Gastroesophageal sphincter (tissue), 4 donors: ENCODE measurements at places on chromosomes 16 and 17. TPM values are rescaled to one million over a fixed set of nuclear protein-coding genes. Genes with fewer than 3 reads are reported as not detected.
A peak's percentile ranks its signal among the peaks of the same experiment; 100 is the strongest.

DNA sequence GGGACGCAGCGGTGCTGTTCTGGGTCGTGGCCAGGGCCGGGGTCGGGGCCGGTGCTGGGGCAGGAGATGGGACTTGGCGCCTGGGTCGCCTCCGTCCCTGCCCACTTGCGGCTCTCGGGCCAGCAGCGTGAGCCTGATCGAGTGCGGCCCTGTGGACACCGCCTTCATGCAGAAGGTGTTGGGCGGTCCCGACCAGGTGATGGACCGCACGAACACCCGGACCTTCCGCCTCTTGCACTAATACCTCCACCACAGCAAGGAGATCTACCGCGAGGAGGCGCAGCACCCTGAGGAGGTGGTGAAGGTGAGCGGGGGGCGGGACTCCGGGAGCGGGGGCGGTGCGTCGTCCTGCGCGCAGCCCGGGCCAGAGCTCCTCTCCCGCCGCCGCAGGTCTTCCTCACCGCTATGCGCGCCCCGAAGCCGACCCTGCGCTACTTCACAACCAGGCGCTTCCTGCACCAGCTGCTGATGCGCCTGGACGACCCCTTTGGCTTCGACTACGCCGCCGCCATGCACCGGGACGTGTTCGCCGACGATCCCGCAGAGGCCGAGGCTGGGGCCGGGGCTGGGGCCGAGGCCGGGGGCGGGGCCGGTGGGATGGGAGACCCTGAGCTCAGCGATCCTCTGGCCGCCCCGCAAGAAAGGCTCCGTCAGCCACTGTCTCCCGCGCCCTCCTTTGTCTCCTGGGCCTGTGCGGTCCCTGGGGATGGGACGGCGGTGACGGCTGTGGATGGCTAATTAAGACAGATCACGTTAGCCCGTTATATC, 4.5 kb upstream of the HSD17B1 start:
- peak; percentile 54 for ATAC-seq
- no peak overlapping the region for H3K27ac ChIP-seq
- no peaks in the 10 kb centered on the region for H3K27me3 ChIP-seq
- H3K4me1 ChIP-seq = peaks cover 8% of the 10 kb centered on the region
- no peaks in the 10 kb centered on the region for H3K36me3 ChIP-seq
- no peak overlapping the region for H3K4me3 ChIP-seq

DNA sequence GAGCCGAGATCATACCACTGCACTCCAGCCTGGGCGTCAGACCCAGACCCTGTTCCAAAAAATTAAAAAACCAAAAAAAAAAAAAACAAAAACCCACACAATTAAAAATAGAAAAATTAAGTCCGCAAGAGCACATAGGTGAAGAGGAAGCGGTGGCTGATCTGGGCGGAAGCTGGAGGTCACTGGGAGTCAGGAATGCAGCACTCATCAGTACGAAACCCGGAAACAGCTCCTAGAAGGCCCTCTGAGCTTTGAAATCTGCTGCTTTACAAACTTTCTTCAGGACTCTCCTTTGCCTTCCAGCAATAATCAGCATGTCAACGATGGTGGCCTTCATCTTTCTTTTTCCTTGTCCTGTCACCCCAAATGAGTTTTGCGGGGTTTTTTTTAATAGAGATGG, 29.5 kb downstream of the TRAP1 start:
- no peak overlapping the region for H3K27ac ChIP-seq
- no peak for ATAC-seq
- H3K4me3 ChIP-seq = no peak overlapping the region

DNA sequence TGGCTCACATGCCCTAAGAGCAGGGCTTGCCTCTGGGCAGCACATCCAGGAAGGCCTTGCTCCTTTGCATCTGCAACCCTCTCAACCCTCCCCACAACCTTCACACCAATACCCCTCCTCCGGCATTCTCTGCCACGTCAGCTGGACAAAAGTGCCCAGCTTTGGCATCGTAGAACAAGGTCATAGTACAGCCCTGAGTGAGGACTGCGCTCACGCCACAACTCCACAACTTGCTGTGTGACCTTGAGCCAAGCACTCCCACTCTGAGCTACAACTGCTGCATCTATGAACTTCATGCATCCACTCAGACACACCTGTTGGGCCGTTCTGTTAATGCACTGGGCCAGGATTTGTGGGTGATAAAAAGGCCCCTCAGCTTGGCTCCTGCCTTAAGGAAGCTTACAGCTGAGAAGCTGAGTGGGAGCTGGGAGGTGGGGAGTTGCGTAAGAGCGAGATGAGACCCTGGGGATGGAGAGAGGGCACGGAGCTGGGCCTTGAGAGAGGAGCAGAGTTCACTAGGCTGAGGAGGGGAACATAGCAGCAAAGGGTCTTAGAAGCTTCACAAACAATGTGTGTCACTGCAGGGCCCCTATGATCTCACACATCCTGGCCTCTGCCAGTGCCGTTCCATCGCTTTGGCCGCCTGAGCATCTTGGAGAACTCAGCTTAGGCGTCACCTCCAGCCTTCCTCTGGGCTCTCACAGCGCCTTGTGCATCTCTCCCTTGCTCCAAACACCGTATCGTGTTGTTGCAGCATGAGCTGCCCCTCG, 8.6 kb upstream of the MRC2 start:
- no peaks in the 10 kb centered on the region for H3K27me3 ChIP-seq
- no peaks in the 10 kb centered on the region for H3K4me1 ChIP-seq
- no peak overlapping the region for H3K27ac ChIP-seq
- no peak overlapping the region for H3K4me3 ChIP-seq

DNA sequence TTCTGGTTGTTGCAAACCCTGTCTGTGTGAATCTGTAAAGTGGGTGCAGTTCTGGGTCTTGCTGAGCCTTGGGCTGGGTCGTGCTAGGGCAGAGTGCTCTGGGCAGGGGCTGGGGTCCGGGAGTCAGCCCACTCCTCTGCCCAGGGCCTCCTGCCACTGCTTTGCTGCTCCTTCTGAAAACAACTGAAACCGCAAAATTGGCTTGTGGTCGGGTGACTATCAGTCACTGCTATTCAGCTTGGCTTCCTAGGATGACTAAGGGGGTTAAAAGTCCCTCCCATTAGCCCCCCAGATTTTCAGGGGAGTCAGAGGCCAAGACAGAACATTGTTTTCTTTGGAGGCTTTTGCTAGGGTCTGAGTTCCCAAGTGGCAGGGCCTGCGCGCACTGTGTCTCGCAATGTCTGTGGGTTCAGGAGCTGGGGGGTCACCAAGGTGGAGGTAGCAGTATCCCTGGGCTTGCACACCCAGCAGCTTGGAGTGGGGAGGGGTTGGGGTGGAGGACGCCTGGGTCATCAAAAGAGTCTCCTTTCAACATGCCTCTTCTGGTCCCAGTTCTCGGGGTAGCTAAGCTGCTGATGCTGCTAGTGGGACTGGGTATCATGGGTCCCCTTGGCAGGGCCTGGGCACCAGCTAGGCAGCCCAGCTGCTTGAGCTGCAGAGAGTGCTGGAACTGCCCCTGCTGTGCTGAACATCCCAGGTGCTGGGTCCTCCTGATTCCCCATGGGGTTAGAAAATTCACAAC, 13.5 kb upstream of the TBX21 start:
- H3K36me3 ChIP-seq = no peaks in the 10 kb centered on the region
- H3K27ac ChIP-seq = no peak overlapping the region
- H3K27me3 ChIP-seq = peaks cover 89% of the 10 kb centered on the region
- ATAC-seq = no peak
- peaks cover 8% of the 10 kb centered on the region for H3K4me1 ChIP-seq

DNA sequence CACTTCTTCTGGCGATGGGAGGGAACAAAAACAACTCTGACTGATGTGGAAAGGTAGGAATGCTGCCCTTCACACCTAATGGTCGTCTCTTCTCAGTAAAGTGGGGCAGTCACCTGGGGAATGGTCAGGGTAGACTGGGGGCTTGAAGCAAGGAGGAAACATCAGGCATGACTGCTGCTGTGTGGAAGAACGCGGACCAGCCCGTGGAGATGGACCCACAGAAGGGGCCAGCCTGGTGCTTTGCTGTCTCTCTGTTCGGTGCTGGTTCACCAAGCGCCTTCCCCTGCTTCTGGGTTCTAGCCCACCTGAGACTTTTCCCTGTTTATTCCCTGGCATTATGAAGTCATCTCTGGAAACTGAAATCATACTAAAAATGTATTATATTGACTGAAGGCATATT, 96.2 kb upstream of the DNAH17 start:
- no peak overlapping the region for H3K27ac ChIP-seq
- ATAC-seq = no peak
- no peaks in the 10 kb centered on the region for H3K4me1 ChIP-seq
- H3K36me3 ChIP-seq = no peaks in the 10 kb centered on the region

- H3K27me3 ChIP-seq = no peaks in the 10 kb centered on the region
- no peak overlapping the region for H3K4me3 ChIP-seq
- H3K4me1 ChIP-seq = no peaks in the 10 kb centered on the region
- no peak for ATAC-seq
Observed at GRCh38 chr16:53446090-53446489, 11.8 kb downstream of the RBL2 start.

GRCh38 chr17:63041722-63042121, 75.7 kb downstream of the TANC2 start:
- H3K27me3 ChIP-seq = no peaks in the 10 kb centered on the region
- no peak for ATAC-seq
- no peaks in the 10 kb centered on the region for H3K36me3 ChIP-seq
- H3K27ac ChIP-seq = no peak overlapping the region
- peaks cover 21% of the 10 kb centered on the region for H3K4me1 ChIP-seq

DNA sequence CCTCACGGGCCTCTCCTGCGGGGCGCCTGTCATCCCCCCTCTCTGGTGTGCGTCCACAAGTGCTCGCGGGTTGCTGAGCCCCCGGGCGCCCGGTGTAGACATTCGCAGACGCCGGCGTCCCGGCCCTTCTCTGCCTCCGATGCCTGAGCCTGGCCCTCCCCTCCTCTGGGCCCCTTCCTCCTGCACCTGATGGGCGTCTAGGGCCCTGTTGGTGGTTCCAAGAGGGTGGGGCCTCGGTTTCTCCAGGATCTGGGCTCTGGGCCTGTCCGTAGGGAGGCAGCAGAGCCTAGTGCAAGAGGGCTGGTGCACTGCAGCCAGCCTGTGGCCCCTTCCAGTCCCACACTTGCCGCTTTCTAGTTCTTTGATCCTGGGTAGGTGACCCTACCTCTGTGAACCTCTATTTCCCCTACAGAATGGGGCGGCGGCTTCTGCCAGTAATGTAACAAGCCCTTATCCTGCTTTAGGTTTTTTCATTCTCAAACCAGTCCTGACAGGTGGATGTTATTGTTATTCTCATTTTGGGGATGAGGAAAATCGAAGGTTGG, 623 bp downstream of the E4F1 start:
- H3K36me3 ChIP-seq = peaks cover 27% of the 10 kb centered on the region
- no peaks in the 10 kb centered on the region for H3K4me1 ChIP-seq
- no peaks in the 10 kb centered on the region for H3K27me3 ChIP-seq
- ATAC-seq = peak; percentile 26
- H3K4me3 ChIP-seq = peak overlapping the region; percentile 97
- H3K27ac ChIP-seq = peak overlapping the region; percentile 90

DNA sequence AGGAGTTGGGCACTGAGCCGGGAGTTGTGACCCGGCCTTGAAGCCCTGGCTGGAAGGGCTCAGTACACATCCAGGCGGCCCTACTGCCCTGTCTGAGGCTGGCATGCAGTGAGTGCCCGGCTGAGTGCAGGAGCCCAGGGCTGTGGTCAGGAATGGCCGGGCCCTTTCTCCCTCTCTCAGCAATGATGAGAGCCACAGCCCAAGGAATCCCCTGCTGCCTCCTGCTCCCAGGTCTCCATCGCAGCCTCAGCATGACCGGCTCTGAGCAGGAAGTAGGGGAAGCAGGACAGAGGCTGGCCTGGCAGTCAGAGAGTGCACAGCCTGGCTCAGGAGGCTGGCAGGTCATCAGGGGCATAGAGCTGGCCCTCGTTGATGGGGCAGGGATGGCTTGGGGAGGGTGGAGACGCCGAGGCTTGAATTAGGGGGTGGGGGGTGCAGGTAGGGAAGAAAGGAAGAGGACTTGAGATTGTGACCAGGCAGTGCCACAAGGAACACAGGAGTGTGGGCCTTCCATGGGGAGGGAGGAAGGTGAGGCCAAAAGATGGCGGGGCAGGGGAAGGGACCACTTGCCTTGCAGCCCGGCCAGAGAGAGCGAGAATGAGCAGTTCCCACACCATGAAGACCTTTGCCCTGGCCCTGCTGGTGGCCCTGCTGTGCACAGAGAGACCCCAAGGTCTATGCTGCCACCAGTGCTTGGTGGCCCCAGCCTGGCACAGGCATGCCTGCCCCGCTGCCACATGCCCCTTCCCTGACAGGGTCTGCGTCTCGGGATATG, 32.1 kb upstream of the KRT17 start:
- H3K27me3 ChIP-seq = no peaks in the 10 kb centered on the region
- H3K36me3 ChIP-seq = no peaks in the 10 kb centered on the region
- H3K4me3 ChIP-seq = no peak overlapping the region
- ATAC-seq = no peak
- peak overlapping the region; percentile 58 for H3K27ac ChIP-seq

DNA sequence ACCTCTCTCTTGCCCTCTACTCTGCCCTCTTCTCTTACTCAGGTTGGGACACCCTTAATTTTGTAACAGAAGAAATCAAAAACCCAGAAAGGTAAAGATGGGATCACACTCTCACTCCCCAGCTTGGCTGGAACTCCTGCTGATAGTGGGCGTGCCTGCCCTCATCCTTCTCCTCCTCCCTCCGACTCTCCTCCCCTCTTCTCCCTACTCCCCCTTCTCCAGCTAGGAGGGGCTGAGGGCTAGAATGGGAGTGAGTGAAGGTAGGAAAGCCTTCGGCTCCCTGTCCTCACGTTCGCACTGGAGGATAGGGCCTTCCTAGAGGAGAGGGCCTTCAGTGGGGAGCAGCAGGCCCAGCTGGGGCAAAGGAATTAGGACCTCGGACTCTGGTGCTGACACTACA, 20.3 kb downstream of the SLC7A6OS start:
- no peak for ATAC-seq
- H3K36me3 ChIP-seq = no peaks in the 10 kb centered on the region
- no peak overlapping the region for H3K4me3 ChIP-seq
- peak overlapping the region; percentile 35 for H3K27ac ChIP-seq
- H3K27me3 ChIP-seq = no peaks in the 10 kb centered on the region

The CHD9NB gene
- total RNA-seq = 0.17 TPM

The HBQ1 gene
- total RNA-seq = not detected

The KCNJ12 gene
- 2.0 TPM for total RNA-seq
